ENCODE measurements at places on chromosomes 12 and 14.

DNA sequence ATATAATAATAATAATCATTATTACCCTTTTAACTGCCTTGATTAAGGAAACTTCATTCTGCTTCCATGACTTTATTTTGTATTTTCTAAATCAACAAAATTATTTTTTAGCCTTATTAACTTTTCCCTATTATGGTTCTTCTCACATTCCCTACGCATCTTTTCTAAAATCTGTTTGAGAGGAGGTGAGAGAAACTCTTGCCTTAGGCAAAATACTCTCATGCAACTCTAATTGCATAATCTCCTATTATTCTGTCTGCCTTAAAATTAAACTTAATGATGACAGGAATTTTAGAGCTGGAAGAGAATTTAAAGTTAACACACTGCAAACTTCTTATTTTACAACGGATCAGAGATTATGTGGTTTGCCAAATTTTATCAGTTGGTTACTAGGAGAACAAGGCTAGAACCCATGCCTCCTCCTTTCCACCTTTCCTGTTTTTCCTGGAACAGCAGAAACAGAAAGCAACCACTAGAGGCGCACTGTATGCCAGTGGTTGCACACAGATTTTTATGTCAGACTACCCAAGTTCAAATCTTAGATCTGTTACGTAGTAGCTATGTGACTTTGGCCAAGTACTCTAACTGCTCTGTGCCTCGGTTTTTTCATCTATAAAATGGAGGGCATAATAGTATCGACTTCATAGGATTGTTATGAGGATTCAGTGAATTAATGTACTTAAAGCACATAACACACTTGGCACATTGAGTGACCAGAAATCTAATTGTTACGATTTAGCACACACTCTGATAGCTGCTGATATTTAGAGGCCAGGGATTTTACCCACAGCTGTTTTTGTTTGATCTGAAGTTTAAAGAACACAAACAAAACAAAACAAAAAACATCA is 4.3 kb upstream of the BRMS1L start:
- no peak for DNase-seq

- DNase-seq, result no peak
Observed at GRCh38 chr14:48974994-48975393, 611.2 kb downstream of the RPS29 start.

- no peak for DNase-seq
Observed at GRCh38 chr12:88309546-88309945, 167.4 kb downstream of the TMTC3 start.

DNA sequence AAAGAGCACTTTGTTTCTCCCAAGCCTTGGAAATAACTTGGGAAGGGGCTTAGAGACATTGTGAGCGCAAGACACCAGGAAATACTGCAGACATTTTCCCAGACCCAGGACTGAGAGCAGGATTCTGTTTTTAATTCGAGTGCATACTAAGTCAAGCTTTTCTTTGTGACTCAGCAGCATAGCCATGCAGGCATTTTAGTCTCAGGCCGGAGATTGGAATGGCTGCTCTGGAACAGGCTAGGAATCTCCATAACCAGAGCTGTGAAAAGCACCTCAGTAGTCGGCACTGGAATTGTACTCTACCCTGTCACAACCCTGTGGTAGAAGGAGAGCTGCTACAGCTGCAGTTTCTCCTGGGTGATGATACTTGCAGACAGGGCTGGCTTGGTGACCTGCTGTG is 28.9 kb upstream of the GARIN6 start:
- no peak for DNase-seq

DNA sequence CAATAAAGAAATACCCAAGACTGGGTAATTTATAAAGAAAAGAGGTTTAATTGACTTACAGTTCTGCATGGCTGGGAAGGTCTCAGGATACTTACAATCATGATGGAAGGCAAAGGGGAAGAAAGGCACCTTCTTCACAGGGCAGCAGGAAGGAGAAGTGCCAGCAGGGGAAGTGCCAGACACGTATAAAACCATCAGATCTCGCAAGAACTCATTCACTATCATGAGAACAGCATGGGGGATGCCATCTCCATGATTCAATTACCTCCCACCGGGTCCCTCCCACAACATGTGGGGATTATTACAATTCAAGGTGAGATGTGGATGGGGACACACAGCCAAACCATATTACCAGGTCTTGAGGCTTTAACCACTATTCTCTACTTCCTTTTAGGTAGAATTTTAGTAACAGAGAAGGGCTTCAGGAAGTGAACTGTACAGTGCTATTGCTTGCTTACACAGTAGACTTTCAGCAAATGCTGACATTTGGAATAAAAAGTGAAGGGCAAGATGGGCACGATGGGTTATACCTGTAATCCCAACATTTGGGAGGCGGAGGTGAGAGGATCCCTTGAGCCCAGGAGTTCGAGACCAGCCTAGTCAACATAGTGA is 40.8 kb upstream of the OR4E1 start:
- no peak for DNase-seq

GRCh38 chr12:88643685-88644084 is 63.4 kb upstream of the KITLG start:
- no peak for DNase-seq

DNA sequence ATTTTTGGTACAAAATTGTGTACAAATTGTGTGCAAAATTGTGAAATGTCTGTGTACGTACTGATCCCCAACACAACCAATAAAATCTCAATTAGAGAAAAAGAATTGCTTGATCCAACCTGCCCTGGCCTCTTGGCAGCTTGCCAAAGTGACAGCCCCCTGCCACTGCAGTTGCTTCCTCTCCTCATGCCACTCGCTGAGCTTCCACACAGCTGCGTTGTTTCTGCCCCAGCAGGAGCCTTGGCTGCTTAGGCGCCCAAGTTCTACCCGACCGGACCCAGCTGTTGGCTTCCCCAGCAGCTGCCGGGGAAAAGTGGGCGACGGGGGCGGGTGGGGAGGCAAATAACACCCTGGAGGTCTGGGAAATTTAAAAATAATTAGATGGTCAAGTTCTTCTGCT is 171.8 kb upstream of the ATF7IP start:
- no peak for DNase-seq

- DNase-seq, result no peak
Observed at GRCh38 chr14:76701981-76702380, 59.3 kb upstream of the VASH1 start.

DNA sequence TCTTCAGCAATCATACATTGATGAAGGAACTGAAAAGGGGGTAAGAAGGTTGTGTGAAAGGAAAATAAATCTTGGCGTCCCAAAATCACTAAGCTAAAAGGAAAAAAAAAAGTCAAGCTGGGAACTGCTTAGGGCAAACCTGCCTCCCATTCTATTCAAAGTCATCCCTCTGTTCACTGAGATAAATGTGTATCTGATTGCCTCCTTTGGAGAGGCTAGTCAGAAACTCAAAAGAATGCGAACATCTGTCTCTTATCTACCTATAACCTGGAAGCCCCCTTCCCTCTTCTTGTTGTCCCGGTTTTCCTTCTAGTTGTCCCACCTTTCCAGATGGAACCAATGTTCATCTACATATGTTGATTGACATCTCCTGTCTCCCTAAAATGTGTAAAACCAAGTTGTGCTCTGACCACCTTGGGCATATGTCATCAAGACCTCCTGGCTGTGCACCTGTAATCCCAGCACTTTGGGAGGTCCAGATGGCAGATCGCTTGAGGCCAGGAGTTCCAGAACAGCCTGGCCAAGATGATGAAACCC is 53.1 kb downstream of the RESF1 start:
- no peak for DNase-seq

DNA sequence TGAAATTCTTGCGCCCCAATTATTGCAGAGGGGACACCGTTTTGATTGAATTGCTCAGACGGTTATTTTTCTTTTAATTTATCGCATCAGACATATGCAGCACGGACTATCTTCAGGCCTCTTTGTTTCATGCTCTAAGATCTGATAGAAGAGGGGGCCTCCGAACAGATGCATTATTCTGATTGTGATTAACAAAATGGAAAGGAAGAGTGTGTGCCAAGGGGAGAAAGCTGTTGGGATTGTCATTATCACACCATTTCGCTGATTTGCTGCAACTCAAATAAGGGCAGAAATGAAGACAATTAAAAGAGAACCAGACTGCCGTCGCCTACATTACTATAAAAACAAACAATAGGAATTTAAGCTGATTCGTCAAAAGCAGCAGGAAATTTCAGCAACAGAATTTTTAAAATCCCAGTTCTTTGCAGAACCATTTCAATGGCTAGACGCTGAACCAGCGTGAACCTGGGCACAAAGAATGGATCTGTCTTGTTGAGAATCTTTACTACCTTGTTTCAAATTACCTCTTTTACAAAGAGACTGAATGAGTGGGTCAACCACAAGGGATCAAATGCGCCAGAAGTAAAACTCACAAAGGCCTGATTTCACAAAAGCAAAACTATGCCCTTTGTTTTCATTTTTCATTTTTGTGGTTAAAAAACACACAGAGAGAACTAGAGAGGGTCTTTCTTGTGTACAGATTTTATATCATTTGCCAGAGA is 30.6 kb downstream of the TMEM132D start:
- no peak for DNase-seq

- peak; percentile 88 for DNase-seq
Observed at GRCh38 chr14:24271134-24271833, at the start of gene RABGGTA. TSS of gene RABGGTA (minus strand) at chr14:24271597. CDS start at chr14:24271115, 482 bp downstream.

GRCh38 chr14:95039993-95040348 is 117.4 kb downstream of the DICER1 start:
- DNase-seq, result no peak
